ENCODE measurements at places on chromosomes 12 and 14.

GRCh38 chr12:124159655-124160054, 135.2 kb upstream of the RFLNA start:
- DNase-seq = no peak

DNA sequence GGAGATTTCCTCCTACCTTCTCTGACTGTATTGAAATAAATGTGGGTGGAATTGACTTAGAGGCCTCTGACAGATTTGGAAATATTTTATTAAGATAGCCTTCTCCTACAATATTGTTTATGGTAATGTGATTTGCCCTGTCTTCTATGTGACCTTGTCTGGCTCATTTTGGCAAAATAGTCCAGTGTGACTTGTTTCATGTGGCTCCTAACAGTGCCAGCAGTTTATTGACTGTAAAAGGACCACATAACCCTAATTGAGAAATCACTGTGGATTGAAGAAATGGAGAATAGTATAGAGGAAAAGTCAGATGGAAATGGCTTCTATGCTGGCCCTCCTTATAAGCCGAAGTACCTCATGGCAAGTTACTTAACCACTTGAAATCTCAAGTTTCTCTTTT, 170.9 kb upstream of the PTPRQ start:
- no peak for DNase-seq

GRCh38 chr14:88468406-88468805, 82.9 kb downstream of the SPATA7 start:
- DNase-seq = peak; percentile 77

DNA sequence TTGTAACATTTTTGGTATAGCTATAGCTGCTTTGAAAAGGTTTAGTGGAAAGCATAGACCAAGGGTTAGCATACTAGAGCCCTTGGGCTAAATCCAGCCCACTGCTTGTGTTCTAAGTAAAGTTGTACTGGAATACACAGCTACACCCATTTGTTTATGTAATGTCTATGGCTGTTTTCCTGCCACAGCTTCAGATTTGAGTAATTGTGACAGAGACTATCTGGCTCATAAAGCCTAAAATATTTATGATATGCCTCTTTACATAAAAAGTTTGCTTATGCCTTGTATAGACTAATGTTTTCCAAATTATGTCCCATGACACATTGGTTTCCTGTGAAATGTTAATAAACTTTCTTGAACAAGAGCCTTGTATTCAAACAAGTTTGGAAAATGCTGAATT, 234.8 kb upstream of the ATP2B1 start:
- no peak for DNase-seq

- no peak for DNase-seq
Measured at GRCh38 chr14:76772300-76773187, 11.3 kb downstream of the VASH1 start.

GRCh38 chr12:24113701-24114100, 164.2 kb upstream of the SOX5 start:
- no peak for DNase-seq

DNA sequence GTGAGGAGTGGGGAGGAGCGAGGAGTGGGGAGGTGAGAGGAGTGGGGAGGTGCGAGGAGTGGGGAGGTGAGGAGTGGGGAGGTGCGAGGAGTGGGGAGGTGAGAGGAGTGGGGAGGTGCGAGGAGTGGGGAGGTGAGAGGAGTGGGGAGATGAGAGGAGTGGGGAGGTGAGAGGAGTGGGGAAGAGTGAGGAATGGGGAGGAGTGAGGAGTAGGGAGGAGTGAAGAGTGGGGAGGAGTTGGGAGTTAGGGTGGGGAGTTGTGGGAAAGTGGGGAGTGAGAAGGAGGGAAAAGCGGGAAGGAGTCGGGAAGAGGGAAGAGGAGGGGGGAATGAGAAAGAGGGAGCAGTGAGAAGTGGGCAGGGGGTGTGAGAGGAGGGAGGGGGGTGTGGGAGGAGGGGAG, 86.1 kb downstream of the B4GALNT3 start:
- DNase-seq = no peak

DNA sequence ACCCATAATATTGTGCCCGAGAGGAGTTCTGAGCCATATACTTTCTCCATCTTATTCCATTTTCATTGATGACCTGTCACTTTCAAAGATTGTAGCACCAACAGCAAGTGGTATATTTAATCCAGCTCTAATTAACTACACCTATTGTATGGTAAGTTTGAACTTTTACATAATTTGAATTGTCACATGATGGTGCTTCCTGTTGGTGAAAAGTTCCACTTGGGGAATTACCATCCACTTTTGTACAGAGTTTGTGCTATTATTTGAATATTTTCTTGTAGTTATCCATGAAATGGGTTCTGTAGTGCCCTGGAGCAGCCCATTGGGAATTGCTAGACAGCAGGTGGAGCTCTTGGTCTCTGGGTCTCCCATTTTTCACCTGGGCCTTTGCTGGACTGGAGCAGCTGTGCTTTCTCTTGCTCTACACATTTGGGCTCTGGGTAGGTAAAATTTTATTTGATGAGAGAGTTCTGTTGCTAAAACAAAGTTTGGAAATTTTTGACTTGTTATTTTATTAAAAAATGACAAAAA, 3.0 kb downstream of the SMCO3 start:
- DNase-seq = no peak

DNA sequence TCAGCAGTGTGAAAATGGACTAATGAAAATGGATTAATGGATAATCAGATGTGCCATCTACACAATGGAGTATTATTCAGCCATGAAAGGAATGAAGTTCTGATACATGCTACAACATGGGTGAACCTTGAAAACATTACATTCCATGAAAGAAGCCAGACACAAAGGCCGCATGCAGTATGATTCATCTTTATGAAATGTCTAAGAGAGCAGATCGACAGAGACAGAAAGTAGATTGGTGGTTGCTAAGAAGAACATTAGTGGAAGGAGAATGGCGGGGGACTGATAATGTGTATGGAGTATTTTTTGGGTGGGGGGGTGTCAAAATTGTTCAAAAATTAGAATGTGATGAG, 47.3 kb downstream of the PRKAB1 start:
- peak; percentile 39 for DNase-seq

- DNase-seq = no peak
Measured at GRCh38 chr14:103872481-103873113, 25.2 kb upstream of the PPP1R13B start.

DNA sequence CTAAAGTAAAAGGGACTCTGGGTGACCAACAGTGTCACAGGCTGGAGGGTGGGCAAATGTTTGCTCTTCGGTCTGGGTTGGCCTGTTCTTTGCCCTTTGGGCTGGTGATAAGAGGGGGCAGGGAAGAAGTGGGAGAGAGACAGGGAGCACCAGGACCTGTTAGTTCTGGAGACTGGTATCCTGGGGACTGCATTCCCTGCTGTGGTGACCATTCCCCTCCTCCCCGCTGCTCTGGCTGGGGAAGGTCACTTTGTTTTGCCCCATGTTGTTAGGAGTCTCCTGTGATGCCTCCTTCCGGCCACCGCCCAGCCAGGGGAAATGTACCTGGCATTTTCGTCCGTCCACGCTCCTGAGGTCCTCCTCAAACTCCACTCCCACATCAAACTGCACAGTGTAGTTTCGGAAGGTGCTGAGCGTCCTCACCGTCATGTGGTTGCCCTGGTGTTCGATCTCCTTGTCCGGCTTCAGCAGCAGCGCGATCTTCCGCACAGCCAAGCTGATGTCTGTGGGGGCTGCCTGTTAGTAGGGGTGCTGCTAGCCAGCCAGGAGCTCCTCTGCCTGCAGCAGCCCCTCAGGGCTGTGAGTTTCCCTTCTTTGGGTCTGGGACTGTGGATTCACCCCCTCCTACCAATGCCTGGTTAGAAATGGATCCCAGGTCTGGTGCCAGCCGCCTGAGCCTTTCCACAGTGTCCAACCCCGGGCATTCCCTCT, 618 bp downstream of the RBP5 start:
- no peak for DNase-seq

GRCh38 chr12:123983822-123984485, 10.9 kb downstream of the ZNF664 start:
- DNase-seq = peak; percentile 66

DNA sequence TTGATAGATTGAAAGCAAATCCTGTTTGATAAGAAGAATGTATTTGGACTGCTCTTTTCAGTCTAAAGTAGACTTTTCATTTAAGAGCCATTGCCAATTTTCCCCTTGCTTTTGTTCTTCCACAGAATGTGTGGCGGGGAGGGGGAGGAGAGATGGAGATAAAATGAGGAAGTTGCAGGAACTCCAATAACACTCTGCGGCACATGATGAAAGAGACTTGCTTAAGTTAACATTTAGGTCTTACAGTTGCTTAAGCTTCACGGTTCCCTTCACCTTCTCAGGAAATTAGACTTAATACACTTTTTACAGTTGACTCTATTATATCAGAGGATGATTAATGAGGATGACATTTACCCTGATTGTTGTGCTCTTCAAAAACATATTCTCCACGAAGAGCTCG, 537.3 kb downstream of the TMTC2 start:
- no peak for DNase-seq

DNA sequence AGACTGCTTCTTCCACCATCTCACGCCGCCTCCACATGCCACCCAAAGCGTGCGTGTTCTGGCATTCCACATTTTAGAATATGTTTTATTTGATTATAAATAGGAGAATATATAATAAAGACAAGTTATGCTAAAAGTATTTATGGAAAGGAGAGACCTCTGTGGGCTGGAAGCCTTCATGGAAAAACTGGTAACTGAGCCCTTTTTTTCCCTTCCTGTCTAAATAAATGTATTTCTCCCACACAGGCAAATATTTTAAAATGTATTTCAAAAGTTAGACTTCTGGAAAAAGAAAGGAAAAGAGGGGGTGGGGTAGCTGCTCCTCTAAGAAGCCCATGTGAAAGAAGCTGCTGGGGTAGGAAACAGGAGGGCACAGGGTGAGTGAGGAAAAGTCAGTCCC, 16.1 kb upstream of the NR4A1 start:
- DNase-seq = no peak

DNA sequence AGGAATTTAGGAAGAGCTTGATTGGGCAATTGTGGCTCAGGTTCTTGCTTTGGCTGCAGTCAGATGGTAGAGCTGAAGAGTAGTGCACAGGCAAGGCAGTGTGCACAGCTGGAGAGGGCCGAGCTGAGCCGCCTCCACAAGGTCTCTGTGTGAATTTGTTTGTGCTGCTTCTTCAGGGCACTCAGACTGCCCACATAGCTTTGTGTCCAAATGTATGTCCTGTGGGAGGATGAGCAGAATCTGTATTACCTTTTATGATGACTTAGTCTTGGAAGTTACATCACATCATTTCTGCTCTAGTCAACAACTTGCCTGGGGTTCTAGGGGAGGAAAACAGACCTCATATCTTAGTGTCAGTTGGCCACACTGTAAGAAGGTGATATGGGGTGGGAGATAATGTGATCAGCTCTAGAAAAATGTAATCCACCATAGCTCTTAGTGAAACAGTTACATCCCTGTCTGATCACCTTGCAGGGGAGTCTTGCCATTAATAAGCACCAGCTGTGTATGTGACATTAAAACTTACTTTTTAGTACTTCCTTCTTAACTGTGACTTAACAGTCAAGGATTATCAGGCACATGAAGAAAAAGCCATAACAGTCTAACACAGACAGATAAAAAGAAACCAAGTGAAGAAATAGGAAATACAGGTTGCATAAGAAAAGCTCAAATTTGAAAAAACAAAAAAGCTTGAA, 53.4 kb downstream of the RCOR1 start:
- DNase-seq = no peak

GRCh38 chr14:80017795-80018194, 193.5 kb downstream of the DIO2 start:
- no peak for DNase-seq

- no peak for DNase-seq
Measured at GRCh38 chr14:96151242-96151641, 53.4 kb upstream of the BDKRB2 start.

GRCh38 chr14:22814941-22815713, at the start of gene SLC7A7:
Gene SLC7A7, minus strand, starts transcription at chr14:22815435. Its CDS starts 2,037 bp downstream, at chr14:22813398.
- DNase-seq = no peak

- no peak for DNase-seq
Measured at GRCh38 chr14:98721061-98721460, 550.9 kb downstream of the BCL11B start.

DNA sequence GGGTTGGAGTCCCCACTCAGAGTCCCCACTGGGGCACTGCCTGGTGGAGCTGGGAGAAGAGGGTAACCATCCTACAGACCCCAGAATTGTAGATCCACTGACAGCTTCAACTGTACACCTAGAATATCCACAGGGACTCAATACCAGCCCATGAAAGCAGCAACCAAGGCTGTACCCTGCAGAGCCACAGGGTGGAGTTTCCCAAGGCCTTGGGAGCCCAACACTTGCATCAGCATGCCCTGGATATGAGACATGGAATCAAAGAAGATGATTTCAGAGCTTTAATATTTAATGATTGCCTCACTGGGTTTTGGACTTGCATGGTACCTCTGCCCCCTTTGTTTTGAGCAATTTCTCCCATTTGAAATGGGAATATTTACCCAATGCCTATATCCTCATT, 80.4 kb downstream of the RASSF9 start:
- DNase-seq = peak; percentile 38

GRCh38 chr12:84727961-84728360, 184.6 kb downstream of the SLC6A15 start:
- DNase-seq = no peak

DNA sequence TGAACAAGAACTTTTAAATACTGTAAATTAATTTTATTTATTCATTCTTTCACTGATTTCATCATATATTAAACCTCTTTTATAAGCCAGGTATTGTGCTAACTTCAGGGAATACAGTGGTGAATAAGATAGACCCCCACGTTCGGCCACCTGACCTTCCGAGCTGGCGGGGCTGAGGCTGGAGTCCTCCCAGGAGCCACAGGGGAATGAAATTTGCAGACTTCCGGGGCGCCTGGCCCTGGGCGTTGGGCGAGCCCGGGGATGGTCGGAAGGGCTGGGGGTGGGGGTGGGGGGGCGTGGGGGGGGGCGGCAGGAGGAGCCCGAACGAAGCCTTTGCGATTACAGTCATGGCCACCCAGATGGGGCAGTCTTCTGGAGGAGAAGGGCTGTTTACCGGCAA, 383.4 kb downstream of the PAWR start:
- no peak for DNase-seq

DNA sequence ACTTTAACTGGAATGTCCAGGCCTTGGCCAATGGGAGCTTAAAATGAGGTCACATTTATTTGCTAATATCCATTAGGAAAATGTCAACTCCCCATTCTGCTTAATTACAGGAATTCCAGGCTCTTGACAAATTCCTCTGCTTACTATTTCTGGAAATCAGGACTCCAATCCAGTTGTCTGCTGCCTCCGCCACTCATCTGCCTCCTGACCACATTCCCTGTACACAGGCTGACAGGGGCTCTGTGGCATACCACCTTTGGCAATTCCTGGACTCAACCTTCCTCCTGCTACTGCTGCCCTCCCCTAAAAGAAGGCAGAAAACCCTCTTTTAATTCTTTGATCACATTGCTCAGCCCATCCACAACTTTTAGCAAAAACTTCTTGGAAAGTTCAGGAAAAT, 37.9 kb downstream of the KICS2 start:
- no peak for DNase-seq

GRCh38 chr14:85239791-85240190, 290.2 kb upstream of the FLRT2 start:
- DNase-seq = no peak

Measured in fibroblast of skin of back (primary cell).